Dermis blood vessel endothelial cell (primary cell): ENCODE measurements at places on chromosomes 12 and 14.

DNA sequence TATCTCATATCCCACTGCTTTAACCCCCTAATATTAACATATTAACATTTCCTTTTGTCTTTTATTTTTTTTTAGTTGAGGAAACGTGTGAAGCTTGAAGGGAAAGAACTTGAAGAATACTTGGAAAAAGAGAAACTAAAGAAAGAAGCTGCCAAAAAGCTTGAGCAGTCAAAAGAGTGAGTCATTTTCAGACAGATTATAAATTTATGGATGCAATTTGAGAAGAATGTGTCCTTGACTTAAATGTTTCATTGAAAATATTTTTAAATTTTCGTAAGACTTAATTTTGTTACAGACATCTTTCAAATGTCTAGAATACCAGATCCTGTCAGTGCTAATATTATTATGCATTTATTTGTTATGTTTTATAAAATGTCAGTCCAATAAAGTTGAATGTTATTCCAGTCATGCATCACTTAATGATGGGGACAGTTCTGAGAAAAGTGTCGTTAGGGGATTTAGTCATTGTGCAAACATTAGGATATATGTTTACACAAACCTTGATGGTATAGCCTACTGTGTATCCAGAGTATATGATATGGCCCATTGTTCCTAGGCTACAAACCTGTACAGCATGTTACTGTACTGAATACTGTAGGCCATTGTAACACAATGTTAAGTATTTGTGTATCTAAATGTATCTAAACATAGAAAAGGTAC lies 32.6 kb downstream of the CPSF2 start:
- no peak for DNase-seq

GRCh38 chr14:55366271-55366670 lies 45.4 kb downstream of the ATG14 start:
- peak; percentile 12 for DNase-seq

DNA sequence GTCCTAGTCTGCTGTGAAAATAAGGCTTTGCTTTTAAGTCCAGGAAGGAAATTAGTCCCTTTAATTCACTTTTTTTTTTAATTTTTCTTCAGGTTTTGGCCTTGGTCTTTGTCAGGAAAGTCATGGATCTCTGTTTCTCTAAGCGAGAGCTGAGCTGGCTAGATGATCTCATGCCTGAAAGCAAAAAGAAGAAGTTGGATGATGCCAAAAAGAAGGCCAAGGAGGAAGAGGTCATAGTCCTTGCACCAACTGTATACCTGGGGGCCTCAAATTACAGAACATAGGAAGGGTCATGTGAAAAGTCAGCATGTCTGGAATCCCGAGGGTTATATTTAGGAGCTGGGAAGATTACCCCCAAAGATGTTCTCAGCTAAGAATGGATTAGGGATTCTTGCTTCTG lies 72.3 kb downstream of the SLC4A8 start:
- DNase-seq: no peak

GRCh38 chr12:131856366-131857097 lies 28.3 kb downstream of the MMP17 start:
- DNase-seq: no peak

DNA sequence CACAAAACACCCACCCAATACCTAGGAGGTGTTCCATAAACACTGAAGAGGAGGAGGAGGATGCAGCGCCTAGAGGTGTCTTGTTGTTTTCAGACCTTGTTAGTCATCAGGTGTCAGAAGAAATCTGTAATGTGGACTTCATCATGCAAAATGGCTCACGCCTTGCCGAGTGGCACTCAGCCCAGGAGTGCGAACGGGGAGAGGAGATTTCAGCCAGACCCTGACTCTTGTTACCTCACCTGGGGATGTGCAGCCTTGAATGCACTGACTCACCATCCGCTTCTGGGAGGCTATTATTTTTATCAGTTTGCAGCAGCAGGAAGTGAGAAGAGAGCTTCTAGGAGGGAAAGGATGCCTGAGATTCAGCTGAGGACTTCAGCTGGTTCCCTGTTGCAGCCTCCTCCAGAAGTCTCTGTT lies 48.2 kb upstream of the PLXNC1 start:
- peak; percentile 88 for DNase-seq

DNA sequence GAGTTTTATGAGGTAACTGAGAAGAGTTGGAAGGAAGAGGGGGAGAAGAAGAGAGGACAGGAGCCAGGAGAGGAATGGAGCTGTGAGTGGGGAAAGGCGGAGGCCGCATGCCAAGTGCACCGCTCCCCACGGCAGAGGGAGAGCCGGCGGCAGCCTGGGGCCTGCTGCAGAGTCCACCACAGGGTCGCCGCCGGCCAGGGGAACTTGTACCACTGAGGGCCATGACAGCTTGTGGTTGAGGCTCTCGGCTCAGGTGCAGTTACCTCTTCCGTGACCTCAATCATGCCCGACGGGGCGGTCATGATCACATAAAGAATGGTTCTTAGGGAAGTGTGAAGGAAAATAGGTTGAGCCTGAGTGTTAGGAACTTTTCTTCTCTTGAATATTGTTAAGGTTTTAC lies 325.0 kb downstream of the SNAPC1 start:
- DNase-seq: no peak

DNA sequence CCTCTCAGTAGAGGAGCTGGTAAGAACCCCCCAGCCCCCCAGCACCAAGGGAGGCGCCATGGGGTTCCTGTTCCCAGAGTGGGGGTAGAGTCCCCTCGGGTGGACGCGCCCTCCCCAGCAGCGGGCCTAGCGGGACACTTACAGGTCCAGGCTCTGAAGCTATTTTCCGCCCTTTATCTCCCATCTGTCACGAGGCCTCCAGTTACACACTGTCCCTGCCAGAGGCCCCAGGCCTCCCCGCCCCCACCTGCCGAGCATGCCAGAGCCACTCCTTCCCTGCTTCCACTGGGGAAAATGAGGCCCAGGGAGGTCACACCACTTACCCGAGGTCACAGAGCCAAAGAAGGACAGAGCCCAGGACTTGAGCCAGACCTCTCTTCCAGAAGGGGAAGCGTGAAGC lies 3.1 kb downstream of the C14orf180 start:
- no peak for DNase-seq

DNA sequence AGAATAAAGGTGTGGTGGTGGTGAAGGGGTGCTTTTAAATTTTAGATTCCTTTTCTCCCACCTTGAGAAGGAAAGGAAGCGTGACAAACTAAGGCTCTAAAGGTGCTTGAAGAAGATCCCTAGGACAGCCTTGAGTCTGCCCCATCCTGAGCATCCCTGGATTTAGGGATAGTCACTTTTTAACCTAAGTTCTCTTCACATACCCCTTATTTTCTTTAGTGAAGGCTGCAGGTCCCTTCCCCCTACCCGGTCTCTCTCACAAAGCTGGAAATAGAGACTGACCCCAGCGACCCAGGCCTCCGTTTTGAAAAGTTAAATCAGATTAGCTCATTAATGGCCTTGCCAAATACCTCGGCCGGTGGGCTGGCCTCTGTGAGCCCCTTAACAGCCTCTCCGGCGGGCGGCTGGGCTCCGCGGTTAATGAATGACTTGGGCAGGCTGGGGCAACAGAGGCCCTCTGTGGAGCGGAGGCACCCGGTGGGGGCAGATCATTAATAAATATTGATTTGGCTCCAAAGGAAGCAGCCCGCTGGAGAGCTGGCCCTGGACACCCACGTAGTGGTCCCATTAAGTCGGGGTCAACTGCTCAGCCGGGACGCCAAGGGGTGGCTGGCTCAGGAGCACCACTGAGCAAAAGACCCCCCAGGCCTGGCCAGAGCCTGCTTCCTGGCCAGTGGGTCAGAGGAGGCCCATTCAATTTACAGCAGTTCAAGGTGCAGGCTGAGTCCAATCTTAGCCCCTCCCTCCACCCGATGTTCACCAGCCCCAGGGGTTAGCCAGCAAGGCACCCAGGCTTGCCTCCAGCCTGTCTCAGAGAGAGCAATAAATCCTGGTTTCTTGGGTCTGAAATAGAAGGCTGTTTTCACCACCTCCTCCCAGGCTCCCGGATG lies 31.8 kb downstream of the PAH start:
- no peak for DNase-seq
